ENCODE measurements at places on chromosomes 2 and 18.

- DNase-seq: no peak
Measured at GRCh38 chr2:111048856-111049768, 71.6 kb upstream of the BCL2L11 start.

DNA sequence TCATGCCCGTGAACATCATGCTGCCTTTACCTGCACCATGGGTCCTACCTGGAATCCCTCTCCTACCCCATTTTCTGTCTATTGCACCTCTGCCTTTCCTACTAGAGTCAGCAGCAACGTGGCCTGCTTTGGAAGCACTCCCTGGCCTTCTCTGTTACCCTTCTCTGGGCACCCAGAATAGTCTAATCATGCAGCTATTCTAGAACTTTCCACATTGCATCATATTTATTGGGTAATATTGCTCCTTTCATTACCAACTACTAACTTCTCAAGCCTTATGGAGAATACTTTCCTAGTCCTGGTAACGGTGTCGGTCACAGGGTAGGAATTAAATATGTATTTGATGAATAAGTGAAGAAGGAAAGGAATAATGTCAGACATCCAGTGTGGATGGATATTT, 33.3 kb upstream of the CREG2 start:
- no peak for DNase-seq

- DNase-seq: no peak
Measured at GRCh38 chr2:20451341-20451740, 4.5 kb downstream of the RHOB start.

DNA sequence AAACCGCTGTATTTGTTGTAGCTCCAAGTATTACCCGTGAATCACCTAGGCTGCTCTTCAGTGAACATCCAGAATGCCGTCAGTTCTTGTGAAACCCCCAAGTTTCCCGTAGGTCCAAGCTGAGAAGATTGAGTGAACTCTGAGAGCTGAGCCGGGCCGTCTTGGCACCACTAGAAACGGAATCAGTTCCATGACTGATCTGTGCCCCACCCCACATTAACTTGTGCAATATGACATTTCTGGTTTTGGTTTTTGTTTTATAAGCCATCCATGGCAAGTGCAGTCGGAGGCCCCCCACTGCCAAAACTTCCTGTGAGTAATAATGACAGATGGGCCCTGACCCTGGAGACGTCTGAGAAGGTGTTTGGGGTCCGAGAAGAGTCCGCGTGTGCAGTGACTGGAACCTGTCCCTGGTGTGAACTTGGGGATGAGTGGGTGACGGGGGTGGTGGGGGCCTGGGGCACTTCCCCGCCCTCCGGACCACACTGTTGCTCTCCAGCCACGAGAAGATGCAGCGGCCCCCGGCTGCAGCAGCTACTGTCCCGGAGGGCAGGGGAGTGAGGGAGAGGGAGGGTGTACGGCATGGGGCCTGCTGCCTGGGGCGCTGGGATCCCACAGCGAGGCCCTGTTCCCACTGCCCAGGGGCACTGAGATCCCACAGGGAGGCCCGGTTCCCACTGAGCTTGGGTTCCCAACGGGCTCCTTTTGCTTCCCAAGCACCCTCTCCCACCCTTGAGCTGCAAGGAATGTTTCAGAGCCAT, 26.5 kb downstream of the NFATC1 start:
- DNase-seq: no peak

GRCh38 chr2:24179683-24180082, 4.8 kb downstream of the FAM228A start:
- DNase-seq: no peak

DNA sequence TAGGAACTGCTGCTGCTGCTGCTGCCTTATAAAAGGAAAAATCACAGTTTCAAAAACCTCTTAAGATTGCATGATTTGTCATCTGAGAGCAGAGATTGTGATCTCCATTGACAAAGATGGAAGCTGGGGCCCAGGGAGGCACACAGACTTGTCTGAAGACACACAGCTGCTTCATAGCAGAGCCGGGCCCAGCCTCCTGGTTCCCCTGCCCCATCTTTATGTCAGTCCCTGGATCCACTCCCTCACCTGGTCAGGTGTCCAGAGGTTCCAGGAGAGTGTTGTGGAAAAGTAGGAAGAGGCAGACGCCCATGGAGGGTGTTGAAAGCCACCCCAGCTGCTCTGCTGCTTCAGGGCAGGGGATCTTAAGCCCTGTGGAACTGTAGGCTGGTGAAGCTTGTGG, 20.0 kb downstream of the STEAP3 start:
- no peak for DNase-seq

DNA sequence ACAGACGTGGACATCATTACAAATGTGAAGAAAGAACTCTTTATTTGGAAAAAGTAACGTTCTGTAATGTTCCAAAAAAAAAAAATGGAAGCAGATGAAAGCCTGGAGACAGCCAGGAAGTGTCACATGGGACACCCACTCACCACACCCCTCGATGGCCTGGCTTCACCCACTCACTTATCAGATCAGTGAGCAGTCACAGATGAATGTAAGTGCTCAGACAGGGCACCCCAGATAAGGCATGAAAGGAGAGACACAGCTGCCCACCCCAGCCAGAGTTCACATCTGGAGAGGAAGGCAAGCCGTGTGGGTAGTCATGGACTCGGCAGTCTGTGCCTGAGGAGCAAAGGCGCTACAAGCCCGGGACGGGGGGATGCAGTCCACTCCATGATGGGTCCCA, 105.2 kb downstream of the SEPTIN10 start:
- DNase-seq: no peak
